ENCODE measurements at places on chromosomes 13 and 19. TPM values are rescaled to one million over a fixed set of nuclear protein-coding genes. Genes with fewer than 3 reads are reported as not detected.

TNFSF11 gene
- not detected for total RNA-seq

ATP12A gene
- not detected for total RNA-seq

CD209 gene
- 1.6 TPM for total RNA-seq

C19orf67 gene
- total RNA-seq: not detected

B3GNT3 gene
- total RNA-seq: not detected

- no peak for DNase-seq
Measured at GRCh38 chr13:112181336-112182067, 114.6 kb downstream of the SOX1 start.

- DNase-seq: no peak
Measured at GRCh38 chr13:27188239-27188638, 16.6 kb upstream of the USP12 start.

DNA sequence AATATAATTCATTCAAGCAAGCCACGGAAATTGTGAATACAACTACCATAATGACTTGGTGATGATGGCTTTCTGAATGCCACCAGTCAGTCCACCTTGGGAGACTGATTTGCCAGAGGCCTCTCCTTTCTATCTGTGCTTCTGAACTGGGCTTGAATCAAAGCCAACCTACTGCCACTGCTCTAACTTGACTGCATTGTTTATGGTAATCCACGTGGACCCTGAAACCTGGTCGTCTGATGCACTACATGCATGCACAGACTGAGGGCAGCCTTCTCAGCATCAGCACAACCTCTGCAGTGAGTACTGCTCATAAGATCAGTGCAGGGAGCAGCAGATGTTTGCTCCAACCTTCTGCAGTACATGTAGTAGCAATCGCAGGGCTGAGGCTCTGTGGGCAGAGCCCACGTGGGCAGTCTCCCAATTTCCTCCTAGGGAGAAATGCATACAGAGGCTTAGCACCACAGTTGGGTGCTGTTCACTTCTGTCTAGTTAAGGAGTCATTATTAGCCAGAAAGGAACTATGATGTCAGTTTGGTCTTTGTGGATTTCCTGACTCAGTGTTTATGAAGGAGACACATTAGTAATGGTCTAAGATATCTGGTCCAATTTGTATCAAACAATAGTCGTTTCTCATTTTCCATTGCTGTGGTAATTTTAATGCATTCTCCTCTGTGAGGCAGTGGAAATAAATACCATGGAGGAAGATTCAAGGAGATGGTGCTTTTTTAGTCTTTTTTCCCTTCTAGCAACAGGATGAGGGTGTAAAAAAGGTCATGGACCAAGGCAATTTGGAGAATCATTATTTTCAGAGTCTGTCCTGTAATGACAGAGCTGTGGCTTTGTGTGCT is 82.5 kb downstream of the AKAP11 start:
- no peak for DNase-seq

DNA sequence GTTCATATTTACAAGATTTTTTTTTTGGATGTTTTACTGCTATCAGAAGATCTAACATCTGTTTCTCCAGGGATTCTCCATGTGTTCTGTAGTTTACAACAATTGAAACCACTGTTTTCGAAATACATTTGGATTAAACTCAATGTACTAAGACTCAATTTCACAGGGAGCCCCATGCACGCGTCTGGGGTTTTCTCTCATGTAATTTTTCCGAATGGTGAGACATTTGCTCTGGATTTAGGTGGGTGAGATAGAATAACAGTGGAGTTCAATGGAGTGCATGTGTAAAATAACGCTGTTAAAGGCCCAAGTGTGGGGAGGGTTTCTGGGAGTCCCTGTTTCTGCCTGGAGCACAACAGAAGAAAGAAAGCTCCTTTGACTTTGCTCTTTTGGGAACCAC is 330.3 kb downstream of the TSHZ3 start:
- DNase-seq: no peak

DNA sequence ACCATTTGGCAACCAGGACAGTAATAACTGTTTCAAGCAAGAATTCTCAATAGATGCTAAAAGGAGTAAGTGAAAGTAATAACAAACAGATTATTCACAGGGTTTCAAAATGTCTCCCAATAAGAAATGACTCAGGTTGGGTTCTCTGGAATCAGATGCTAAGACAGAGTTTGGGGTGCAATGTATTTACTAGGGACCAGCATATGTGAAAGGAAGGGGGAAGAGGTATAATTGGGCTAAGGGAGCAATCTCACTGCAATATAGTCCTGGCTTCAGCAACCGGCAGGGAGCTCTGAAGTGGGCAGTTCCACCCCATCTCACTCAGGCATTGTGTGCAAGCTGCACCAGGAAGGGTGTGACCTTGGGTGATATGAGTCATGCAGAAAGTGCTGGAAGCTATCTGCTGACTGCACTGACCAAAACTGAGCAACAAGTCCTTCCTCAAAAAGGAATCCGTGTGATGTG is 23.4 kb downstream of the ZDHHC20 start:
- DNase-seq: peak; percentile 45
